ENCODE measurements at places on chromosomes 13 and 19.

DNA sequence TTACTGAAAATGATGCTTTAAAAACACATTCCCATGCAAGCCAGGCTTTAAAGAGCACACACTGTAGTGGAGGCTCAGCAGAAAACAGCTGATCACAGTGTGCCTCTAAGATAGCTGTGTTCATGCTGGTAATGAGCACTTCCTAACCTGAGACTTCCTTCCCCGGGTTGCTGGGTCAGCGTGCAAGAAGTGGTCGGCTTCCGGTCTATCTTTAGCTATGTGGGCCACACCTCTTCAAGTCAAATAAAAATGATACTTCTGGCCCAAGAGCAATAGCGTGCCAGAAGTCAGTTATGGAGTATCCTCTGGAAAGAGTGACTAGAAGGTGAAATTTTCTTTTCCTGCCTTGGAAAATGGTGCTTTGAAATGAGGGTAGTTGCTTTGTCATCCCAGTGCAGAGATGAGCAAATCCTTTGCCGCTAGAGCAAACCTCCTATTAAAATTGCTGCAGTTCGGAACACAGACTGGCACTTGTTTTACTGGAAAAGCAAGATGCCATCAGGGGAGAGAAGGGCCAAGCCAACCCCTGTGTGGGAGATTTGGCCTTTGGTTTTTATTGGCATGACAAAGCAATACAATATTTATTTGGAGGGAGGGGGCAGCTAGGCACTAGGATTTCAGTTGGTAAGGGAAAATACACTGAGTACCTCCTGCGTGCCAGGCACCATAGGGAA is 64.2 kb downstream of the ARHGAP35 start:
- no peak for DNase-seq

- no peak for DNase-seq
Measured at GRCh38 chr19:13849991-13850909, 26.7 kb upstream of the NANOS3 start.

DNA sequence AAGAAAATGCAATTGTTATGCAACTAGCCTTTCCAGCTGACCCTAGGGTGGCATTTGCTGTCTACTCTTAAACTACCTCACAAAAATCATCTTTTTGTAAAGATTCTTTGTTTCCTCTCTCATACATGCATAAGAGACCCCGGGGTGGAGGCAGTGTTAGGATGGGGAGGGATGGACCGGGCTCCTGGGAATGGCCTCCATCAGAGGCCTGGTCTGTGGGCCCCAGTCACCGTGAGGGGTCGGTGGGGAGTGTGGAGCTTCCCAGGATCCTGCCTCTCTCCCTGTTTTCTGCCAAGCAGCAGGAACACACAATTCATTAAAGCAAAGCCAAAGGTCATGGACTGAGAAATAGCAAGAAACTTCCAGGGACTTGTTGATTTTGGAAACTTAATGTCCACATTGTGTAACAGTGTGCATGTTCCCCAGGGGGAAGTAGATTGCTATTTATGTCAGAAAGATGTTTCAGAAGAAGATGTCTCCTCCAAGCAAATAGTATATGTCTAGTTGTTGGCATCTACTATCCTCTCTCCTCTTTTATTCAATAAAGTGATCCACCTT is 241.4 kb downstream of the ENOX1 start:
- no peak for DNase-seq

DNA sequence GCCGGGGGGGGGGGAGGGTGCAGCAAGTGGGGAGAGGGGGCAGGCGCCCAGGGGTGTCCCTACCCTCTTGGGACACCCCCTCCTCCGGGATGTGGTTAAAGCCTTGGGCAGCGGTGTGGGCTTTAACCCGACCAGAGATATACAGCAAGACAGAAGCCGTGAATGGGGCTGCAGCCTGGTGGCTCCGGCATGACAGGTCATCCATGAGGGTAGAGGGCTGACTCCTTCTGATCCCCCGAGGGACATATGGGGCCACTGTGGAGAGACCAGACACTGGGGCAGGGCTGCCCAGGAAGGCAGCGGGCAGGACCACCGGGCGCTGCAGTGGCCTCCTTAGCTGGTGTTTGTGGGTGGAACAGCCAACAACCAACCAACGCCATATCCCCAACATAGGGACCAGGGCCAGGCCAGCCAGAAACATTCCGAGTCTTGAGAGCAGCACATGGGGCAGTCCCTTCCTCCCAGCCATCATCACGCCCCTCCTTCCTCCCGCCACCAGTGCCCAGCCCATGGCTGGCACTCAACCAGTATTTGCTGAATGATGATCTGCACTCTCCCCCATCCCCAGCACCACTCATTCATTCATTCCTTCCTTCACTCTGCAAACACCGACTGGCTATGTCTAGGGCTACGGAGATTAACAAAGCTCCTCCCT is 18.2 kb downstream of the ELAVL1 start:
- no peak for DNase-seq

DNA sequence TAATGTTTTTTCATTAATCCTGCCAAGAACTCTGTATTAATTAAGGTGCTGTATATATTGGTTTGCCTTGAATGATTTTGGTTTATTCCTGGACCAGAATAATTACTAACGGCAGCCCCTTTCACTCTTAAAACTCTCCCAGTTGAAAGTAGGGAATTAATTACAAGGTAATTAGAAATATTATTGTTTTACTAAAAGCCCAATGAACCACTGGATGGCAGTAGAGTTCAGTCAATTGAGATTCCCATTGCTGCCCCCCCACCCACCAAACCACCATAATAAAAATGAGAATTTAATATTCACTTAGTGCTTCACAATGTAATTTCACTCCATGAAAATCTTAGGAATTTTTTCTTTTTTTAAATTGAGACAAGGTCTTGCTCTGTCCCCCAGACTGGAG is 13.7 kb downstream of the WBP4 start:
- DNase-seq = no peak

DNA sequence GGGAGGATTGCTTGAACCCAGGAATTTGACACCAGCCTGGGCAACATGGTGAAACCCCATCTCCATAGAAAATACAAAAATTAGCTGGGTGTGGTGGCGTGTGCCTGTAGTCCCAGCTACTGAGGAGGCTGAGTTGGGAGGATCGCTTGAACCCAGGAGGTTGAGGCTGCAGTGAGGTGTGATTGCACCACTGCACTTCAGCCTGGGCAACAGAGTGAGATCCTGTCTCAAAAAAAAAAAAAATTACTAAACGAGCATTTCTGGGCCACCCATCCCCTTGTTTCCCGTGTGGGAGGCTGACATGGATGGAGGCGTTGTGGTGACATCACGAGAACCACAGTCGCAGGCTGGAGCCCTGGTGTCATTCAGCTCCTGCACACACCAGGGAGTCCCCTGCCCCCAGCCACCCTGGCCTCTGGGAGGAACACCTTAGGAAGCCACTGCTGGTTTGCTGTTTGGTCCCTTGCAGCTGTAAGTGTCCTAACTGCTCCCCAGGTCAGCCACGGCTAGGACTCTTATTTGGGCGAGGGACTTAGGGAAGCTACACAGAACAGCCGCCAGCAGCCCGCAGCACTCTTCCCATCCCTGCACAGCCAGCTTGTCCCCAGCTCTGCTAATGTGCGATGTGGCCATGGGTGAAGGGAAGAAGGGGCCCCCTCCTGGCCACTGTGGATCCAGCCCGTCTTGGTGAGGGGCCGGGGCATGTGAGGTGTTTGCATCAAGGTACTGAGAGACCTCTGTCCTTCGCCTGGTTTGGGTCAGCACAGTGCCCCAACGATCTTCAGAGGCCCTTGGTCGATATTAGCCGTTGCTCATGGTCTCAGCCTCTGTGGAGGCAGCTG is 12.7 kb downstream of the NKPD1 start:
- no peak for DNase-seq

DNA sequence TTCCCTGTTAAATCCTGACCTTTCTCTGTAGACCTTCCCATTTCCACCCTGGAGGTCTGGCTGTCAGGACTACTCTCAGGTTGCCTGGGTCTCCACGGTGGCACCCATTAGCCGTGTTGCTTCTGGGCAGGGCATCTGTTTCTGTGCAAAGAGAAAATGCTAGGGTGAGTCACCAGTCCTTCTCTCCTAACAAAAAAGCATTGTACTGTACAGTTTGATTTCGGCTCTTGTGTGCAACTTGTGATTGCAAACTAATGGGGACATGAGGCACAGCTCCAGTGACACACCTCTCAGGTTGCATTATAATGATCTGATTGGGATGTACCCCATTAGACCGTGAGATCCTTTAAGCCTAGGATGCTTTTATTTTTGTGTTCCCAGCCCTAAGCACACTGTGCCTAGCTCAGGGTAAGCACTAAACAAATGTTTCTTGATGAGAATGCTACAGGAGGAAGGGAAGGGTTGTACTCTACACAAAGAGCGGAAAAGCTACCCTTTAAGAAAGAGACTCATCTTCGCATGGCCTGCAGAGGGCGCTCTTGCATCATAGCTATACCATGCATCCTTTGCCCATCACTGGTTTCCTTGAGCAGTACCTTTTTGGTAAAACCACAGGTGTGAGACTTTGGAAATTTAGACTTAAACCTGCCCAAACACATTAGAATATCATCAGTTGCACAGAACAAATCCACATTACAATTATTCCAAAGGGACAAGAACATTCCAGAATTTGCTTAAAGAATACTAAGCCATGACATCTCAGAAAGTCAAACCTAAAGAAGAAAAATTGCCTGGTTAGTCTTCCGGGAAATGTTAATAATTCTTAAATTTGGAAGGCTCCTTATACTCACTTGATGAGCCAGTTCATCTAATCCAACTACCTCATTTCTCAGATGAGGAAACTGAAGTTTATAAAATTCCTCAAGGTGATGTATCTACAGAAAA is 20.3 kb upstream of the TRIM13 start:
- DNase-seq = no peak

GRCh38 chr13:26075498-26075897 is 23.7 kb upstream of the SHISA2 start:
- DNase-seq = no peak

- no peak for DNase-seq
Measured at GRCh38 chr13:73300718-73301425, 242.1 kb downstream of the KLF5 start.

DNA sequence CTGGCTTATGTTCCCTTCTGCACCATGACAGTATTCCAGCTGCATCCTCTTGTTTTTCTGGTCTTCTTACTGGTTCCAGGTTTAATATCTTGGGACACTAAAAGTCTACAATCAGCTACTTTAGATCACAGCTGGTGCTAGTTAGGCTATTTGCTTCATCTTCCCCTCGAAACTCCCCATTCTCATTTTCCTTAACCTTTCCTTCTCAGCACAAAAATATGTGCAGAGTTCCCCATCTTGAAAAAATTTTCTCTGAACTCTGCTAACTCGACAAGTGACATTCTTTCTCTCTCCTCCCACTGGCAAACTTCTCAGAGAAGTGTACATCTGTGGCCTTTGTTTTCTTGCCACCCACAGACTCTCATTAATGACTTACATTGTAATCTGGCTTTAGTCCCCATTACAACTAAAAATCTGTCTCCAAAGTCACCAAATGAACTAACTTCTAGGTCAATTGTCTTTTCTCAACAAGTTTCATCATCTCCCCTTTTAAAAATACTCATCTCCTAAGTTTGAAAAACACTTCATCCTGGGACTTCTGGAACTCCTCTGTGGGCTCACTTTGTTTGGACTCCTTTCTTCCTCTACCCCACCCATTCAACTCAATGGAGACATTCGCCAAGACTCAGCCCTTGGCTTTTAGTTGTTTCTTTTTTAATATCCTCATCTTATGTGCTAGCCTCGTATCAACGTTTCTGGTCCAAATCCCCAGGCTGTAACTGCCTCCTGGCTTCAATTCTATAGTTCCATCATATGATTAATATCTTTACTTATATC is 7.1 kb upstream of the KL start:
- DNase-seq = no peak

GRCh38 chr19:41957838-41958366 is 1.2 kb downstream of the RABAC1 start:
- DNase-seq = peak; percentile 51

DNA sequence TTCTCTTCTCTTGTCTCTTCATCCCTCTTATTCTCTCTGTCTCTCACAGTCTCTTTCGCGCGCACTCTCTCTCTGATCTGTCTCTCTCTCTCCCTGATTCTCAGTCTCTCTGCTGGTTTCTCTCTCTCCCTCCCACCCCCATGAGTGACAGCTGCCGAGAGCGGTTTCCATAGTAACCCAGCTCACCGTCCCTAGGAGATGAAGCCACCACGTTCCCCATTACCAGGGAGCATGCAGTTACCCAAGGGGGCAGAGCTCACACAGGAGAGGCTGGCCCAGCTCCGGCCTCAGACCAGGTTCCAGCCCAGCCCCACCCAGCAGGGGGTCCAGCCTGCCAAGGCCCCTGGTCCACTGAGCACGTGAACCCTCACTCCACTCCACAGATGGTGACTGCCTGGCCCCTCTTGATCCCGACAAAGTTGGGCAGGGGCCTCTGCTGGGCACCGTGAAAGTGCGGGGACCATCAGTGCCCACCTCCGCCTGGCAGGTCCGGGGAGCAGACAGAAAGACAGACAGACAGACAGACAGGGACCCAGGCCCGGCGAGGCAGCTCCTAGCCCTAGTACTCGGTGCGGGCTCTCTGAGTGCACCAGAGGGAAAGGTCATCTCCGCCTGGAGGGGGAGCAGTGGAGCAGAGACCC is 50.6 kb downstream of the CELF5 start:
- peak; percentile 59 for DNase-seq
